ENCODE measurements at places on chromosomes 2 and 18.

- DNase-seq = peak; percentile 77
Measured at GRCh38 chr2:43210467-43211303, 15.7 kb downstream of the ZFP36L2 start.

GRCh38 chr2:158464426-158465281 is 7.9 kb downstream of the PKP4 start:
- no peak for DNase-seq

- no peak for DNase-seq
Measured at GRCh38 chr2:218137514-218137913, 11.7 kb downstream of the CXCR2 start.

GRCh38 chr2:137031731-137032130 is 266.4 kb downstream of the THSD7B start:
- no peak for DNase-seq

Data from Right ventricle myocardium superior (tissue), 1 donor.